Myometrial cell (primary cell): ENCODE measurements at places on chromosomes 1 and 21. TPM values are rescaled to one million over a fixed set of nuclear protein-coding genes. Genes with fewer than 3 reads are reported as not detected.

The GJB4 gene
- not detected in 2 replicates for total RNA-seq

The KRTAP8-1 gene
- total RNA-seq = not detected in 2 replicates

The S100A1 gene
- total RNA-seq = not detected in 2 replicates

The RGS21 gene
- not detected in 2 replicates for total RNA-seq

The PCBP3 gene
- 2.3 and 2.9 TPM in 2 replicates for total RNA-seq

The CLDN17 gene
- not detected in 2 replicates for total RNA-seq

The PIAS3 gene
- 32.8 and 34.3 TPM in 2 replicates for total RNA-seq

The KCNJ6 gene
- under 0.01 TPM in 1 of 2 replicates, not detected in the other for total RNA-seq

The PPP2R5A gene
- 29.4 and 34.0 TPM in 2 replicates for total RNA-seq

The PLA2G2C gene
- not detected in 2 replicates for total RNA-seq

The HIVEP3 gene
- total RNA-seq = 0.18 and 1.4 TPM in 2 replicates

The KMO gene
- not detected in 2 replicates for total RNA-seq

The PRKAA2 gene
- total RNA-seq = under 0.01 and 0.53 TPM in 2 replicates

The DTL gene
- 6.1 and 7.8 TPM in 2 replicates for total RNA-seq

The LCE1F gene
- not detected in 2 replicates for total RNA-seq

The TFF2 gene
- not detected in 2 replicates for total RNA-seq

The SELENON gene
- total RNA-seq = 45.4 and 53.0 TPM in 2 replicates

The SPSB1 gene
- 11.9 and 12.1 TPM in 2 replicates for total RNA-seq

The B3GALT2 gene
- 0.29 and 0.53 TPM in 2 replicates for total RNA-seq

The RGS8 gene
- total RNA-seq = not detected in 2 replicates

The HMCN1 gene
- total RNA-seq = under 0.01 and 0.29 TPM in 2 replicates

The MATN1 gene
- not detected in 2 replicates for total RNA-seq

The DCLRE1B gene
- 2.9 and 3.9 TPM in 2 replicates for total RNA-seq

The CFH gene
- total RNA-seq = 94.0 and 122 TPM in 2 replicates

The INSRR gene
- not detected in 2 replicates for total RNA-seq

The ECM1 gene
- total RNA-seq = 67.0 and 86.5 TPM in 2 replicates

The SLC25A34 gene
- not detected in 2 replicates for total RNA-seq

The NHLH2 gene
- not detected in 2 replicates for total RNA-seq

The OPTC gene
- not detected in 2 replicates for total RNA-seq

The LEFTY1 gene
- not detected in 2 replicates for total RNA-seq

The CELA3B gene
- not detected in 2 replicates for total RNA-seq

The NAXE gene
- total RNA-seq = 76.2 and 93.1 TPM in 2 replicates
